T-helper 22 cell (primary cell): ENCODE measurements at places on chromosomes 2 and 18.

DNA sequence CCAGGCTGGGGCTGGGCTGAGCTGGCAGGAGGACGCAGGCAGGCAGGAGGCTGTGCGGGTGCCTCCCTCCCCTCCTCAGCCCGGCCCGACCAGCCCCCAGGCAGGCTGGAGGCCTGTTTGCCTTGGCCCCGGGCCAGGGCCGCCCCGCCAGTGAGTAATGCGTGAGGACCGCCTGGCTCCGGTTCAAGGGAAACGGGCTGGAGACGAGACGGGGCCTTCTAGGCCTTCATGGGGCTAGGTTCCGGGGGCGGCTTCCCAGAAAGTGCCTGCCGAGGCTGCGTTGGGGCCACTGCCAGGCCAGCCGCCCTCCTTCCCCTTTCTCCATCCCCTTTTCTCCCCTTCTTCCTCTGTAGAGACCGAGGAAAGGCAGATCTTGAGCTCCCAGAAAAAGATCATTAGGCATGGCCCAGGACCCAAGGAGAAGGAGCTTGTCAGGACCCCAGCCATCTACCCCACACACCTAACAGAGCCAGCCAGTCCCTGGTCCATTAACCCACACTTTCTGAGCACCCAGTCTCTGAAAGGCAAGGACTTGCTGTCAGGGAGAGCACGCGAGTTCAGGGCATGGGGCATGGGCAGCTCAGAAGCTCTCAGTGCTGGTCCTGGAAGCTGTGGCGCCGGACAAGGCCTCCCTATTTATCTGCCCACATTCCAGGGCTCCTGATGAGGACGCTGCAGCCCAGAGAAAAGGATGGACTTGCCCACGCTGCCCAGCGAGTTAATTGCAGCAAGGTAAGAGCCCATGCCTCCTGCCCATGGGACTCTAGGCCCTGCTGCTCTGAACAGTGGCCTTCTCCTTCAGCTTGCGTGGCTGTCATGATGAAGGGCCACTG lies 48.5 kb downstream of the SMAD7 start:
- no peak for DNase-seq

- peak; percentile 74 for DNase-seq
Measured at GRCh38 chr2:29011418-29012060, 30.4 kb downstream of the TOGARAM2 start.

- no peak for DNase-seq
Measured at GRCh38 chr18:72613534-72613930, 69.4 kb upstream of the CBLN2 start.

DNA sequence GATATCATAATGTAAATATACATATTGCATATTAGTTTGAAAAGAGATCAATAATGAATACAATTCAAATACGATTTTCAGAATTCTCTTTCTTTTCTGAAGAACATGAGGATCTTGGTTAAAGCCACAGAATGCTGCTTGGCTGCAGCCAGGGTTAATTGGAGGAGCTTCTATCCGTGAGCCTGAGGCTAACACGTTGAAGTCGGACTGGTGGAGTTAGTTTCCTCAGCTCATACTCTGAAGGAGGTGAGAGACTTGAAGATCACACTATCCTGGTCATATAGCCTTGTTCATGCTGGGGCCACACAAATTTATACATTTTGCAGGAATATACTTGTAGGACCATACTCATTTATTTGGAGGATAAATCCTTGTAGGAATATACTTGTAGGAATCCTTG lies 335.8 kb downstream of the TRIB2 start:
- DNase-seq = no peak

DNA sequence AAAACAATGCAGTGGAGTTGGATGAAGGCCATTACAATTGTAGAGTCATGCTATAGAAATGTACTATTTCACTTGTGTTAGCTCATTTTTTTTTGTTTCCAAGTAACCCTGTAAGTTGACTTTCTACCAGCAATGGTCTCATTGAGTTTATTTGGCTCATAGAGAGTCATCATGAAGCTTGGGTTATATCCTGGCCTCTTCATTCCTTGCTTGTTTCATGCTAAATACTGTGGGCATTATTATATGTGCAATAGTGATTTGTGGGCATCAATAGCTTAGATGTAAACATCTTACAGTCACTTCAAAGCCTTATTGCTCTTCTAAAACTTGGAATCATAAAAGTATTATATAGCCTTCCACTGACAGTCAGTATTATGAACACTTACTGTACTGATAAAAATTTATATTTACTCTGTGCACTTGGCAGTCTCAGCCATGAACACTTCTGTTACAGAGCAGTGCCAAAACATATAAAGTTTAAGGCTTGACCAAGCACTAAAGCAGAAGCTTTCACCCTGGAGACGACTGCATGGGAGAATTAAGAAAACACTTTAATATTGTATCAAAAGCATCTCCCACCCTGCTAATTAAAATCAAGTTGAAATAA lies 751.2 kb downstream of the SATB2 start:
- DNase-seq = no peak

DNA sequence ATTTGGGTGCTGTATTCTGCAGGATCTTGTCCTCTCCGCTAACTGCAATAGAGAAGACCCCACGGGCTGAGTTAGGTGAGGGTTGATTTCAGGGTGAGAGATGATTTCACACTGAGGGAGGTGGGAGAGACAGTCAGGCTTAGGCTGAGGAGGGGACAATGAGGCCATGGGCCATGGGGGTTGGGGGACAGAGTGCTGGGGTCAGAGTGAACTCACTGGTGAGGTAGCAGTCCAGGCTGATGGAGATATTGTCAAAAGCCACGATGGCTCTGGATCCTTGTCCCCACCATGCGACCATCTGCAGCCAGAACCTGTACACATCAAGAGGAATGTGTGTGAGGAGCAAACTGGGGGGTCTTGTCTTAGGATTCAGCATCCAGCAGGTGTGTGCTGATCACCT lies 160.0 kb downstream of the CLIP4 start:
- DNase-seq = no peak

DNA sequence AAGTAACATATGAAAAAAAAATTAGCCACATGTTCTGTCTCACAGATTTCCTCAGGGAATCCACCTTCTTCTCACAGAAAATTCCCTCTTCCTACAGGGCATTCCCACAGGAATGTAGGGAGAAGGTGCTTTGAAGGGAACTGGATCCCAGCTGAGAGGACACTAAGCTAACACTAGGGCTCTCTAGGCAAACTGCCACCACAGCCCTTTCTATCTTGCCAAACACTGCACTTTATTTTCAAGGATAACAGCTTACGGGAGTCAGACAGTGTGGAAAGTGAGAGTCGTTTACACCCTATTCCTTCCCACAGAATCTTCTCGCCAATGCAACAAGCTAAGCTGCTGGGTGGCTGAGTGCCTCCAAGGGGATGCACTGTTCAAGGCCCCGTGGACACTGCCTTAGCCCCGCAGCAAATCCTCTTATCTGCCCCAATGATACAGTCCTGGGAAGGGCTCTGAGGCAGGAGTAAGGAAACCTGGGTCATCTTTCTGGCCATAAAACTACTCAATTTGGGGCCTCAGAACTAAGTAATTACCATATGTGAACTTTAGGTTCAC lies 76.9 kb downstream of the CCDC93 start:
- DNase-seq = no peak

GRCh38 chr2:83470928-83471327 lies 988.2 kb downstream of the SUCLG1 start:
- no peak for DNase-seq

DNA sequence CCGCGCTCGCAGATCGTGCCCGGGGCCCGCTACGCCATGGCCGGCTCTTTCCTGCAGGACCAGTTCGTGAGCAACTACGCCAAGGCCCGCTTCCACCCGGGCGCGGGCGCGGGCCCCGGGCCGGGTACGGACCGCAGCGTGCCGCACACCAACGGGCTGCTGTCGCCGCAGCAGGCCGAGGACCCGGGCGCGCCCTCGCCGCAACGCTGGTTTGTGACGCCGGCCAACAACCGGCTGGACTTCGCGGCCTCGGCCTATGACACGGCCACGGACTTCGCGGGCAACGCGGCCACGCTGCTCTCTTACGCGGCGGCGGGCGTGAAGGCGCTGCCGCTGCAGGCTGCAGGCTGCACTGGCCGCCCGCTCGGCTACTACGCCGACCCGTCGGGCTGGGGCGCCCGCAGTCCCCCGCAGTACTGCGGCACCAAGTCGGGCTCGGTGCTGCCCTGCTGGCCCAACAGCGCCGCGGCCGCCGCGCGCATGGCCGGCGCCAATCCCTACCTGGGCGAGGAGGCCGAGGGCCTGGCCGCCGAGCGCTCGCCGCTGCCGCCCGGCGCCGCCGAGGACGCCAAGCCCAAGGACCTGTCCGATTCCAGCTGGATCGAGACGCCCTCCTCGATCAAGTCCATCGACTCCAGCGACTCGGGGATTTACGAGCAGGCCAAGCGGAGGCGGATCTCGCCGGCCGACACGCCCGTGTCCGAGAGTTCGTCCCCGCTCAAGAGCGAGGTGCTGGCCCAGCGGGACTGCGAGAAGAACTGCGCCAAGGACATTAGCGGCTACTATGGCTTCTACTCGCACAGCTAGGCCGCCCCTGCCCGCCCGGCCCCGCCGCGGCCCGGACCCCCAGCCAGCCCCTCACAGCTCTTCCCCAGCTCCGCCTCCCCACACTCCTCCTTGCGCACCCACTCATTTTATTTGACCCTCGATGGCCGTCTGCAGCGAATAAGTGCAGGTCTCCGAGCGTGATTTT lies 7.6 kb downstream of the TBR1 start:
- no peak for DNase-seq

DNA sequence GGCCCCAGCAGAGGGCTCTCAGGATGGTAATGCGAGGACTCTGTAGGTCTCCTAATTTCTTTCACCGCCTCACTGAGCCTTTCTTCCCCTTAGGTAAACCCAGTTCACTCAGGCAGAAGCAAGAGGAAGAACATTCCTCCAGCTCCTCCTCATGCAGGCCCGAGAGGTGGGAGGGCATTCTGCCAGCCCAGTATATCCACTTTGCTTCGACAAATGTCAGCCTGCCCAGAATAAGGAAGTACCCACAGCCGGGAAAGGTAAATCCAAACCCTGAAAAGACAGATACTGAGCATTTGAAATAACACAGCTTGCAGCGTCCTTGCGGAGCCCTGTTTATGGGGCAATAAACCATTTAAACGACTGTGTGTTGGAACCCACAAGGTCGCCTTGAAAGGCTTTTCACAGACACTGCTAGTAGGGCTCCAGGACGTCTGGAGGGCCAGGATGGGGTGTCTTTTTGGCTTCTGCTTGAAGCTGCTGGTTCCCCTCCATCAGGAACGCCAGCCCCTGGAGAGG lies 63.0 kb upstream of the STPG4 start:
- DNase-seq = no peak

DNA sequence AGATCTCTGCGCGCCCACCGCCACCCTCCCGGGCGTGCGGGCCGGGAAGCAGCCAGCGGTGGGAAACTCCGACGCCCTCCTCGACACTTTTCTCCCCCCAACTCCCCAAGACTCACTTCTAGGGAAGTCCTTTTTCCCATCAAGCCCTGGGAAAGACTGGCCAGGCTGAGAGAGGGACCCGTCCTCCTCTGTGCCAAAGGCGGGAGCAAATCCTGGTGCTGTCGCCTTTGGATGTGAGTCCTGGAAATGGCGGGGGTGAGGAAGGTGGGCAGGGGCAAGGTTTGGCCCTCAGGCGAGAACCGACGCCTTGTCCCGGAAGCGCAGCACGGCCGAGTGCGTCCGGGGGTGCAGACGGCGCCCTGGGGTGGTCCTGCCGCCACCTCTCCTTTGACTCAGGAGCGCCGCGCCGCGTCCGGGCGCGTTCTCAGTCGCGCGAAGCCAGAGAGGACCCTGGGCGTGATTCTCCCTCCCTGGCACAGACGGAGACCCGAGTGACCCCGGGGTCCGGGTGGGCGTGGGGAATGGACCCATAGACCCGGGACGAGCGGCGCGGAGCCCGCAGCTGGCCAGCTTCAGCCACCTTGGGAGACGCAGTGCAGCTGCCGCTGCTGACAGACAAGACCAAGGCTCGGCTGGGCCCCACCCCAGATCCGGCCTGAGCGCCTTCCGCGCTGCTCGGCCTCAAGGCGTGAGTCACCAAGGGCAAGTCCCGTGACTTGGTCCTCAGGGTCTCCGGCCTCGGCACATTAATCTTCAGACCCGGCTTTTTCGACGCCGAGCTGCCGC lies 3.5 kb upstream of the LBX2 start:
- no peak for DNase-seq

GRCh38 chr2:233501198-233502076 lies 65.1 kb downstream of the USP40 start:
- DNase-seq = no peak

- DNase-seq = no peak
Measured at GRCh38 chr2:64769392-64770044, 115.8 kb upstream of the SERTAD2 start.

- DNase-seq = no peak
Measured at GRCh38 chr2:43714164-43714563, 37.9 kb upstream of the C1GALT1C1L start.

DNA sequence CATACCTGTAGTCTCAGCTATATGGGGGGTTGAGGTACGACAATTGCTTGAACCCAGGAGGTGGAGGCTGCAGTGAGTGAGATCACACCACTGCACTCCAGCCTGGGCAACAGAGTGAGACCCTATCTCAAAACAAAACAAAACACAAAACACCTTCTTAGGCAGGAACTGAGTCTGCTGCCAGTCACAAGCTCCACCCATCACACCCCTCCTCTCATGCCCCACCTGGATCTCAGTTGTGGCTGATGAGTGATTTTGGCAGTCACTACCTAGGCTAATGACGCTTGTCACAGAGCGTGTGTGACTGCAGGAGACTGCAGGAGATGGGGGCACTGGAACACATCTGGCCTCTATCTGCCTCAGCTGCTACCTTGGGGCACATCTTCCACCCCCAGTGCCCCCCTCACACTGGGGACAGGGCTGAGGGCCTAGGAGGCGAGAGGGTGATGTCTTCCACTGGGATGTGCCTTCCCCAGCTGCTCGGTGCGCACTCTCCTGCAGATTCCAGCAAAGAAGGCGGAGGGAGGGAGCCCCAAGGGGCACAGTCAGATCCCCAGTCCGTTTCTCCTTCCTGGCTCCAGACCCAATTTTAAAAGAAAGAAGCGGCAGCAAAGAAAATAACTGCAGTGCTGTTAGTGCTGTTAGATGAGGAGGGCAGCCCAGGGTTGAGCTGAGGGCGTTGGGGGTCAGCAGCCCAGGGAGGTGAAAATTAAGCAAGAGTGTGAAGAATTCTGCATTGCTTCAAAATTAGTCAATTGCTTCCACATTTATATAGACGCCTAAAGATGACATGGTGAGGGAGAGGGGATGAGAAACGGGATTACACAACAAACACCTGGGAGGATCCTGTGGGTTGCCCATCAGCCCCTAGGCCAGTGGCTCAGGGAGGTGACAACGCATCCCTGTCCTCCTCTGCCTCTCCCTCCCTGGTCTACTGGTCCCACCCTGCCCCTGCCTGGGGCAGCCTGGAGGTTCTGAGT lies 143.6 kb upstream of the HAAO start:
- no peak for DNase-seq

DNA sequence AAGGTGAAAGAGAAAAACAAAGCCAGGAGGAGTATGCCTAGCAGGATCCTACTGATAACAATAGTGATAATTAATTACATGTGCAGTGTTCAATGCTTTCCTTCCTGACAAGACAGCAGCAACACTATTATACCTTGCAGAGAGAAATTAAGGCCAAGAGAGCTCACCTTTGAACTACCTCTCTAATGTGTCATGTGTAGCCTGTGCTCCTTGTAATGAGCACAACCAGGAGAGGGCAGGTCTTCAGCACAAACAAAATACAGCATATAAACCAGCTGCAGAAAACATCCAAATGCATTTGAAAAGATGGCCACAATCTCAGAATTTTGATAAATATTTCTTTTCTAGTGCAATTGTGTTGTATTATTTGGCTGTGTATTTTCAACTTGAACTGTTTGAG lies 1425.7 kb downstream of the DSC3 start:
- no peak for DNase-seq
